ENCODE measurements at places on chromosomes 7 and 10.

- no peak for DNase-seq
Observed at GRCh38 chr10:95755511-95756004, 405 bp upstream of the ENTPD1 start.

DNA sequence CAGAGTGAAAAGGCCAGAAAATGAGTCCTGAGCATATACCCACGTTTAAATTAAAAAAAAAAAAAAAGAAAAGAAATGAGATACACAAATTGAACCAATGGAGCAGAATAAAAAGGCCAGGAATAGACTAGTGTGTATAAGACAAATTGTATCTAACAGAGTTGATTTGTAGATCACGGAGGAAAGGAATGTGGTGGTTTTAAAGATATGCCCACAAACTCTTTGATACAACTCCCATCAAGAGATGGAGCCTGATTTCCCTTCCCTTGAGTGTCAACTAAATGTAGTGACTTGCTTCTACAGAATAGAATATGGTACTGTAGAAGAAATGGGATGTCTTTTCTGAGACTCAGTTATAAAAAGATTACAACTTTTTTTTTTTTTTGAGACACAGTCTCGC lies 10.4 kb downstream of the SYPL1 start:
- no peak for DNase-seq

DNA sequence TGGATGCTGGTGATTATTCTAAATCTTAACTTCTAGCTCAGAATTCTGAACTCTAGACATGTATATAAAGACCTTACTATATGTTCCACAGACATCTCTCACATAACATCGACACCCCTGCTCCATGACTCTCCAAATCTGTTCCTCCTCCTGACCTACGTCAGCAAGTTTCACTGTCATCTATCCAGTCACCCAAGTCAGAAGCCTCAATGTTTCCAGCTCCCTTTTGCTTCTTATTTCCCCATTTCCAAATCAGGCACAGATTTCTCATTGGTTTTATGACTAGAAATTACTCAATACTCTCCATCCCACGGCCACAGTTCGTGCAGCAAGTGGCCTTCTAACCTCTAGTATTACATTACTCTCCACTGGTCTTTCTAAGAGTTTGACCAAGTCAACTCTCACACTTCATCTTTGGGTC lies 28.5 kb downstream of the EPC1 start:
- DNase-seq = no peak

DNA sequence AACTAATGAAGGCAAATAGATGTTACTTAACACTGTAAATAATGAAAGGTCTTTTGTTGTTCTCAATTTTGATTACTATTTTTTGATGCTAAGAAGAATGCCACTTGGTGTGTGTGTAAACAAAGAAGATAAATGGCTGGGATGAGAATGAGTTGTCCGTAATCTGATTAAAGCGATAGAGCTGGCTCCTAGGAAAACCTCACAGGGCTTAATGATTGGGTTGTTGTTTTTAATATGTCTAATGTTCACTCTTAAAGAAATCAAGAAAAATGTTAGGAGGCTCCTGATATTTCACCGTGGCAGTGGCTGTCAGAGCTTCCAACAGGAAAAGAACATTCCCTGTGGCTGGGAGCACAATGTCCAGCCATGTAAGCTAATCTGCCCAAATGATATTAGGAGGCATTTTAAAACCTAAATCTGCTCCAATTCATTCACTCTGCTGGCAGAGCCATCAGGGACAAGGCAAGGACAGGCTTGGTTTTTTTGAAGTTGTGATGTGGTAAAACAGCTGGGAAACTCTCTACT lies 243.9 kb downstream of the SNX10 start:
- DNase-seq = no peak

DNA sequence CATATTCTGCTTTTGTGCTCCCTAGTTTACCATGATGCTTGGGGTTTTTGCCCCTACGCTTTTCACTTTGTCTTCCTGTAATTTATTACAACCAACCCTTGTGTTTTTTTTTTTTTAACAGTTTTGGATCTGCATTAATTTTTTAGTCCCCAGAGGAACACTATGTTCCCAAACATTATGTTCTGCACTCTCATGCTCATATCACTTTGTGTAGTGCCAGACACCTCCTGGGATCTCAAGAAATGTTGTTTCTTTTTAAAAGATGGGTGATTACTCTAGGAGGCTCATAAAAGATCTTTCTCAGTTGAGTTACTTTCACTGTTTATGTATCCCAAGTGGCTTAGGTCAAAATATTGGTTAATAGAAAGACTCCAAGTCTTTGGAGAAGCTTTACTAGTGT lies 116.2 kb upstream of the MKLN1 start:
- DNase-seq = no peak

DNA sequence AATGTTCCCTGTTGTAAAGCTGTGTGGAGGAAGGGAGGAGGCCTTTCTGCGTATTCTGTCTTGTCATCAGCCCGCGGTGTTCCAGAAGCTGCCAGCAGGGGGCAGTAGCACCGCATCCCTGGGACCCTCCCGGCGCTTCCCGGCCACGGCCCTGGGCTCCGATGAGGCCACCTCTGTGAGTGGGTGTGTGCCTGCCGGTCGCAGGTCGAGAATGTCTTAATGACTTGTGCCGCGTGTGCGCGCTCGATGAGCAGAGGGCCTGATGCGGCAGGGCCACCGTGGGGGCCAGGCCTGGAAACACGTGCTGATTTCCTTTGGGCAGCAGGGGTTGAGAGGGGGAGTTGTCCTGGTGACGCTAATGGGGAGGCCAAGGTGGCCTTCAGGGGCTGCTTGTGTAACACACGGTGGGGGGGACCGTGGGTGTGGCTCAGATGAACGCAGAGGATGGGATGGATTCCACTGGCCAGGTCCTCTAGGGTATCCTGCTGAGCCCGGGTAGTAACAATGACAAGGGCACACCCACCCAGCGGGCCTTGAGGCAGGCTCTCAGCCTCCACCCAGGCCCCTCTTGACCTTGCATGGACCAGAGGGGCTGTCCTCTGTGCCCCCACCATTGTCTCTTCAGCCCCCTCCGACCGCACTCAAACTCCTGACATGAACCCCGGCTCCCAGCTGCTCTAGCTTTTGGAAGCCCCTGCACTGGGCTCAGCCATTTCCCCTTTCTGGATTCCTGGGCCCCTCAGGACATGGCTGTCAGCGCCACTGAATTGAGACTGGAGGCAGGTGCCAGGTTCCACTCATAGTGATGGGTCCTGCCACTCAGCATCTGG lies 135.9 kb upstream of the PODXL start:
- peak; percentile 93 for DNase-seq

GRCh38 chr7:67438913-67439505 lies 442.4 kb downstream of the TYW1 start:
- no peak for DNase-seq

- DNase-seq = no peak
Observed at GRCh38 chr7:144517749-144518148, 114.3 kb upstream of the NOBOX start.

GRCh38 chr10:75487087-75487754 lies 55.8 kb downstream of the LRMDA start:
- no peak for DNase-seq

- DNase-seq = peak; percentile 89
Observed at GRCh38 chr10:86958116-86958900, at the start of gene SNCG. SNCG (plus strand) TSS chr10:86958599; CDS start chr10:86958698, 99 bp downstream.

GRCh38 chr10:123766012-123766411 lies 99.9 kb downstream of the GPR26 start:
- DNase-seq = no peak

- DNase-seq = no peak
Observed at GRCh38 chr10:59700709-59701108, 8.9 kb downstream of the SLC16A9 start.

DNA sequence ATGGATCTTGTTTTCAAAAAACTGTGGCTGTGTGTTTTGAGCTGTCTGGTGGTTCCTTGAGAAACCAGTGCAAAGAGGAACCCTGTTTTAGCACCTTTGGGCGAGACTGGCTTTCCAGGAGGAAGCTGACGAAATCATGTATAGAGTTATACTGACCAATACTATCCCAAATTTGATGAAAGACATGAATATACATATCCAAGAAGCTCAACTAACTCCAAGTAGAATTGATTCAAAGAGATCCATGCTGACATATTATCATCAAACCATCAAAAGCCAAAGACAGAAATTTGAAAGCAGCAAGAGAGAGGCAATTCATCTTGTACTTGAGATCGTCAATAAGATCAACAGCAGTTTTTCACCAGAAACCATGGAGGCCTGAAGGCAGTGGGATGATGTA lies 610.7 kb downstream of the DNAJB6 start:
- no peak for DNase-seq

GRCh38 chr7:29289156-29290021 lies 94.8 kb downstream of the CHN2 start:
- DNase-seq = peak; percentile 75

GRCh38 chr10:50620899-50621298 lies 2.9 kb downstream of the SGMS1 start:
- DNase-seq = no peak

DNA sequence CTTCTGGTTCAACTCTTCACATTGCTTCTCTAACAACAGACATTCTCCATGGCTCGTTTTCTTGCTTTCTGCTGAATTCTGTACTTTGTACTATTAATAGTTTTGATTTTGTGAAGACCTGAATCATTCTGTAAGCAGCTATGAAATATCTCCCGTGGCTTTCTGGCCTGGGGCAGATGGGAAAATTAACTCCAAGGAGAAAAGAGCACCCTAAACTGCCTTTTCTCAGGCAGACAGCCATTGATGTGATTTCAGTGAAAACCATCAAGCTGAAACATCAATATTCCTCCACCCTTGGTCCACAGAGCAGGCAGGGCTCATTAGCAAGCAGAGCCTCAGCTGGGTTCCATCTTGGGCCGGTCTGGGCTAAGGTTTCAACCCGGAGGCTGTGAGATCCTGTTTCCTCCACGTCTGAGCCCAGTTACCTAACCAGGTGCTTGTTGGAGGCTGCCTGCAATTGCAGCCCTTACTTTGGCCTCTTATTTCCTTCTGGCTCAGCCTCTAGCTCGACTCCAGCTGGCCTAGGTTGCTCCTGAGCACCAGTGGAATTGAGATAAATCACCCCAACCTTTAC lies 21.1 kb upstream of the EZH2 start:
- no peak for DNase-seq

DNA sequence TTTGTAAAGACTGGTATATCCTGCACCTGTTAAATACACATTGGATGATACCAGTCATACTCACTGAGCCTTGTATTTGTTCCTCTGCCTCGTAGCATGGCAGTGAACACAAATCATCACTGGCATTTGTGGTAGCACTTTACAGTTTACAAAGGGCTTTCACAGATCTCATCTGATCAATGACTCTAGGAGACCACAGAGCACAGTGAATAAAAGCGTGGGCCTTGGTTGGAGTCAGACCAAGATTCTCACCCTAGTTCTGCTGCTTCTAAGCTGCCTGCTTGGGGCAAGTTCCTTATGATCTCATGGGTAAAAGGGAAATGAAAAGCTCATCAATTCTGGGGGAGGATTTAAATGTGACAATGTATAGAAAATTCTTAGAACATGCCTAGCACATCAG lies 129.9 kb upstream of the AGK start:
- no peak for DNase-seq

DNA sequence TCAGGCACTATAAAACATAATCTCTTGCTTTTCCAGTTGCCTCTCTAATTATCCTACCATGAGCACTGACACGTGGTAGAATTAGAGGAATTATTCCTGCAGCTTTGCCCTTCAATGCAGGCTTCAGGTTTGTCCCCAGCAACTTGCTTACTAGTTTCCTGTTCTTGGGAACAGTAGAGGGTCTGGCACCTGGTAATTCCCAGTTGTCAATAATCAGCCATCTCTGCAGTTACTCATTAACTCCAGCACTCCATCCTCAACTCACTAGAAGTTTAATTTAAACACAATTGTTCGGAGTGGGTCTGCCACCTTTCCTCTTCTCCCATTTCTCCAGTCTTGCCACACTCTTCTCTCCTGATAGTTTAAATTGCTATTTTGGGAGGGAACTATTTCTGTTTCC lies 324.3 kb upstream of the KIAA1217 start:
- DNase-seq = no peak

DNA sequence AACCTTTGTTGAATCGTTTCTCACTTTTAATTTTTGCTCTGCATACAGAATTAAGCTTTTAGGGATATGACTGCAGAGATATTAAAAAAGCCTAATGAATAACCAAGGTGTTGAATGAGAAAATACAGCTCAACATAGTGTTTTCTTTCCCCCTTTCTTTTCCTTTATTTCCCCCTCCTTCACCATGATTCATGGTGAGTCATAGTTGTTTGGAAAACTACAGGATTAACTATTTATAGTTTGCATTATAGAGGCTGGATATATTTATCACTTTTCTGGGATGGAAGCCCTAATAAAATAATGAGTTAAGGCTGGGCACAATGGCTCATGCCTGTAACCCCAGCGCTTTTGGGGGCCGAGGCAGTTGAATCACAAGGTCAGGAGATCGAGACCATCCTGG lies 115.0 kb downstream of the DNAJB9 start:
- DNase-seq = no peak

GRCh38 chr7:68505721-68506120 lies 1092.6 kb upstream of the AUTS2 start:
- DNase-seq = no peak

GRCh38 chr10:35012781-35013180 lies 77.4 kb downstream of the CUL2 start:
- DNase-seq = no peak

- no peak for DNase-seq
Observed at GRCh38 chr7:55477781-55478374, 94.4 kb downstream of the VOPP1 start.

- peak; percentile 95 for DNase-seq
Observed at GRCh38 chr7:151123822-151124464, 37.7 kb downstream of the AGAP3 start.

GRCh38 chr10:119275085-119275484 lies 67.7 kb downstream of the GRK5 start:
- DNase-seq = no peak

GRCh38 chr7:151724920-151725584 lies 151.9 kb downstream of the PRKAG2 start:
- DNase-seq = no peak

GRCh38 chr7:130987092-130987491 lies 253.1 kb upstream of the KLF14 start:
- DNase-seq = no peak

GRCh38 chr10:114102256-114102655 lies 58.6 kb downstream of the ADRB1 start:
- no peak for DNase-seq

GRCh38 chr10:43210556-43210955 lies 56.3 kb downstream of the RASGEF1A start:
- DNase-seq = no peak

GRCh38 chr10:126538439-126539135 lies 131.9 kb downstream of the C10orf90 start:
- no peak for DNase-seq

DNA sequence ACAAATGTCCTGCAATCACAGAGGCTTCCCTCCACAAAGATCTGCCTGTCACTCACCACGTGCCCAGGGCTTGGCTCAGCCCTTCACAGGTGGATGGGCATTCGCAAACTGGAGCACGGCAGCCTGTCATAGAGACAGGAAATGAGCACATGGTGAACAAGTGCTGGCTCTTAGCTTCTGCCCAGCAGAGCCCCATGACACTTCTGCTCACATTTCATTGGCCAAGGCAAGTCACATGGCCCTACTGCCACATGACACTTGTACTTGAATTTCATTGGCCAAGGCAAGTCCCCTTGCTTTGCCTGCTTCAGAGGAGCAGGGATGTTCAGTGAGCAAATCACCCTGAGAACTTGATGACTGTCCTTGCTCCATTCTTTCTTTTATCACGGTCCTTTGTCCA lies 110.8 kb upstream of the PPP2R2D start:
- no peak for DNase-seq

GRCh38 chr10:123236126-123236525 lies 81.9 kb downstream of the BUB3 start:
- no peak for DNase-seq
